CD4-positive, alpha-beta T cell treated with Interleukin-4 for 1 hour (primary cell): ENCODE measurements at places on chromosomes 11 and 22.
A peak's percentile ranks its signal among the peaks of the same experiment; 100 is the strongest.

DNA sequence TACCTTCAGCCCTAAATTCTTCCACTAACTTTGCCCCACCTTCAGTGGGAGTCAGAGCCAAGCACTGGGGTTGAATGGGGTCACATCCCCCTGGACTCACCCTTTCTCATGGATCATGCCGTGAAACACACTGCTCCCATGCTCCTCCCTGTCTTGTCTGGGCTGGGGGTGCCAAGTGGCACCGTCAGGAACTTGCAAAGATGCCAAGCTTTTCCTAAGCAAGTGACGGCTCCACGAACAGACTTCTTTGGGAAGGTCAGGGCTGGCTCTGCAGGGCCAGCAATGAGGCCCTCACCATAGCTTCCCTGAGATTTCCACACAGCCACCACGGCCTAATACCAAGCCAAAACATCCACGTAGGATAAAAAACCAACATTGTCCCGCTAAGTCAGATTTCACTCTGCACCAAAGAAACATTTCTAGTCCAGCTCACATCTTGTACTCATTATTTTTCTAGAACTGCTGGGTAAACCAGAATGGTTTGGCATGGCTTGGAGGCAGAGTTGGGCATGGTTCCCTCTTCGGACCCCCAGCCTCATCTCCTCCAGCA lies 76.5 kb downstream of the NAT10 start:
- DNase-seq: no peak

GRCh38 chr11:60977836-60978235 lies 6.4 kb downstream of the CD6 start:
- DNase-seq: no peak

DNA sequence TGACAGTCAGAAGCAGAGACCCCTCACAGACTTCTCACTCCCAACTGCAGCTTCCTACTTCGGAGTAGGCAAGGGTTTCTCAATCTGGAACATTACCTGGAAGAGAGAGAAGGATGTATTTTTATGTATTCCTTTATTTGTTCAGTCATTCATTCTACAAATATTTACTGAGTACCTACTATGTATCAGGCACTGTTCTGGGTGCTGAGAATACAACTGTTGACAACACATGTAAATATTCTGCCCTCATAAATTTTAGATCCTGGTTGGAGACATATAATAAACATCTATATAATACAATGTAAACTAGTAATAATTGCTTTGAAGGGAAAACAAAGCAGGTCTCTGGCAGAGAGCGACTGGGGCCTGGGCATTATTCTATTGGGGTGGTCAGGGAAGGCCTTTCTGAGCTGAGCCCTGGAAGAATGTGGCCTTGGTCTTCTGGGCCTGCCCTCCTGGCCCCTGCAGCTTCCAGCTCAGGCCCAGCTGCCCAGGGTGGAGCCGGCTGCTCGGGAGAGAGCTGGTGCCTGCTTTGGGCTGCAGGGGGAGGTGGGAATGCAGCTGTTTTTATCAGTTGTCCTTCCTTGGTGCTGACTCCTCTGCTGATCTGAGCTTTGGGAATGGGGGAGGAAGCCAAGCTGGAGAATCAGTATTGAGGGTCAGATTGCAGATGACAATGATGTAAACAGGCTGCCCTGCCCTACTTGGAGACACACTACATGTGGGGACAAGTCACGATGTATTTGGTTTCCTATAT lies 46.8 kb downstream of the PKNOX2 start:
- DNase-seq: no peak

DNA sequence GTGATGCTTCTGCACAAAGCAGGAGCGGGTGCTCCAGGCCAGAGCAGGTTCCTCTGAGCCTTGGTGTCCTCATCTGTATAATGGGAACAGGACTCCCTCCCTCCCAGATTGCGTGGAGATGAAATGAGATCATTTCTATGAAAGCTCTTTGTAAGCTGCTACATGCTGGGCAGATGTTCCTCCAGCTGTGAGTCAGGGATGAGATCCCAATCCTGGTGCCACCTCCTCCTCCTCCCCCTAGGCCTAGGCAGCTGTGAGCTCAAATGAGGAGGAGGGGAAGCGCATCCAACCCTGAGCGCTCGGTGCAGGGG lies 7.0 kb upstream of the CABP2 start:
- DNase-seq: no peak

GRCh38 chr11:44145011-44145775 lies 49.7 kb downstream of the EXT2 start:
- DNase-seq: no peak

DNA sequence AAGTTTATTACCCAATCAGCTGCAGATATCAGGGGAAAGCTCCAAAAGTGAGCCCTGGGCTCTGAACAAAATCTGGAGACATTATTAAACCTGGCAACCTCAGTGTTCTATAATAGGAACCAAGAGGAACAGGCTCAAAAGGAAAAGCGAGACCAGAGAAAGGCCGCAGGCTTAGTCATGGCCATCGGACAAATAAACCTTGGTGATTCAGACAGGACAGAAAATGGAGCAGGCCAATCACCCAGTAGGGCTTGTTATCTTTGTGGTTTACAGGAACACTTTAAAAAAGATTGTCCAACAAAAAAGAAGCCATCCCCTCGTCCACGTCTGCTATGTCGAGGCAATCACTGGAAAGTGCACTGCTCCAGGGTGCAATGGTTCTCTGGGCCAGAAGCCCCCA lies 7.7 kb upstream of the PANX1 start:
- no peak for DNase-seq

DNA sequence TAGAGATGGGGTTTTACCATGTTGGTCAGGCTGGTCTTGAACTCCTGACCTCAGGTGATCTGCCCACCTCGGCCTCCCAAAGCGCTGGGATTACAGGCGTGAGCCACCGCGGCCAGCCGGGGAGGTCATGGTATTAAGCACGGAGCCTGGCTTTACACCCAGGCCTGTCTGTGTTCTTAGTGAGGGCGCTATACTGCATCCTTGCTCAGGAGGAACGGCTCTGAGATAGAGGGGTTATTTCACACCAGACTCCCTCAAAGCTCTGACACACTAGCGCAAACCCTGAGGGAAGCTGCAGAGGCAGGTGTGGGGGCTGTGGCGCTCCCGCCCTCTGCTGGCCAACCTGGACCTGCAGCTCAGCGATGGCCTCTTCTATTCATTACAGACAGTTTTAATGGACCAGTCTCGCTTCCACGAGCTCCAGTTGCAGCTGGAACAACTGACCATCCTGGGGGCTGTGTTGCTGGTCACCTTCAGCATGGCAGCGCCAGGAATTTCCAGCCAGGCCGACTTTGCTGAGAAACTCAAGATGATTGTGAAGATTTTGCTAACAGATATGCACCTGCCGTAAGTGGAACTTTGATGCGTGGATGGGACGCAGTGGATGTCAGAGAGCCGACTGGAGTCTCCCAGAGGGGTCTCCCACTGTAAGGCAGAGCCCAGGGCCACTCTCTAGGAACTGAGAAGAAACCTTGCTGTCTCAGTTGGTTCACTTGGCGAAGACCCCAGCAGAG lies 26.2 kb downstream of the TCP11L1 start:
- peak; percentile 69 for DNase-seq
